ENCODE measurements at places on chromosomes 2 and 18.

GRCh38 chr2:239711911-239712570, 311.2 kb upstream of the HDAC4 start:
- DNase-seq = no peak
- H3K36me3 ChIP-seq = no peaks in the 10 kb centered on the region
- H3K27me3 ChIP-seq = no peaks in the 10 kb centered on the region
- no peak overlapping the region for H3K27ac ChIP-seq

- no peaks in the 10 kb centered on the region for H3K27me3 ChIP-seq
- H3K27ac ChIP-seq = no peak overlapping the region
- no peaks in the 10 kb centered on the region for H3K36me3 ChIP-seq
These were observed 108.5 kb downstream of the STK39 start for GRCh38 chr2:168138901-168139300.

- no peaks in the 10 kb centered on the region for H3K4me1 ChIP-seq
- no peaks in the 10 kb centered on the region for H3K36me3 ChIP-seq
- DNase-seq = no peak
- H3K27me3 ChIP-seq = no peaks in the 10 kb centered on the region
- H3K4me3 ChIP-seq = no peak overlapping the region
- no peak overlapping the region for H3K27ac ChIP-seq
These were observed 536.9 kb downstream of the TMX3 start for GRCh38 chr18:68177807-68178702.

GRCh38 chr18:378079-378478, 110.2 kb upstream of the THOC1 start:
- no peaks in the 10 kb centered on the region for H3K27me3 ChIP-seq
- H3K36me3 ChIP-seq = no peaks in the 10 kb centered on the region
- H3K4me1 ChIP-seq = no peaks in the 10 kb centered on the region
- DNase-seq = no peak

- no peak overlapping the region for H3K27ac ChIP-seq
- H3K4me3 ChIP-seq = no peak overlapping the region
- DNase-seq = no peak
These were observed 177.9 kb upstream of the ARL4C start for GRCh38 chr2:234674781-234675201.

- no peak for DNase-seq
- no peaks in the 10 kb centered on the region for H3K27me3 ChIP-seq
- no peaks in the 10 kb centered on the region for H3K36me3 ChIP-seq
These were observed 94.1 kb downstream of the FAM161A start for GRCh38 chr2:61759718-61760117.

- H3K27ac ChIP-seq = no peak overlapping the region
- no peak overlapping the region for H3K4me3 ChIP-seq
- H3K36me3 ChIP-seq = no peaks in the 10 kb centered on the region
- no peaks in the 10 kb centered on the region for H3K27me3 ChIP-seq
- DNase-seq = no peak
These were observed 112.9 kb downstream of the CSRNP3 start for GRCh38 chr2:165582409-165582808.

- no peaks in the 10 kb centered on the region for H3K36me3 ChIP-seq
- no peaks in the 10 kb centered on the region for H3K27me3 ChIP-seq
- H3K27ac ChIP-seq = no peak overlapping the region
- no peak overlapping the region for H3K4me3 ChIP-seq
- no peak for DNase-seq
- no peaks in the 10 kb centered on the region for H3K4me1 ChIP-seq
These were observed 668.5 kb downstream of the TSN start for GRCh38 chr2:122423934-122424333.

GRCh38 chr2:180705551-180705950, 274.9 kb upstream of the UBE2E3 start:
- no peaks in the 10 kb centered on the region for H3K27me3 ChIP-seq
- DNase-seq = no peak
- no peaks in the 10 kb centered on the region for H3K36me3 ChIP-seq
- H3K4me3 ChIP-seq = no peak overlapping the region

DNA sequence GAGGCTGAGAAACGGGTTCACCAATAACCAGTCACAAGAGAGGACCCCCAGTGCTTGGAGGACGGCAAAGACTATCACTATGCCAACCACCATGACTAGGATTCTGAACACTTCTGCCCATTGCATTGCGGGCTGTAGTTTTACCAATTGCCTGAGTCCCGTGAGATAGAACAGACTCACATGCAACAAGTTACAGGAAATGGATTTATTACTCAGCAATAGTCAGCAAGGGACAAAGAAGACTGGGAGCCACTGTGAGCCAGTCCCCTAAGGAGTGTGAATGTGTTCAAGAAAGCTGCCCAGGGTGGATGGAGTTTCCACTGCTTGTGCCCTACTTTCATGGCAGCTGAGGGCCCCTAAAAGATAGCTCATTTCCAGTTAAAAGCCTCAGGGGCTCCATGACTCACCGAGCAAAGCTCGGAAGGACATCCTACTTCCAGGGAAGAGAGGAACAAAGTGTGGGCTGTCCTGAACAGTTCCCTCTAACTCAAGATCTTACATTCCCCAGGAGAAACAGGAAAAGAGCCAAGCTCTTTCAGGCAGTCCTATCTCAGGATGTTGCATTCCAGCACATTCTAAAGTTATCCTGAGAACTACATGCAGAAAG, 54.4 kb downstream of the SLC4A3 start:
- no peak for DNase-seq
- no peaks in the 10 kb centered on the region for H3K27me3 ChIP-seq
- H3K4me3 ChIP-seq = no peak overlapping the region
- H3K36me3 ChIP-seq = no peaks in the 10 kb centered on the region
- no peak overlapping the region for H3K27ac ChIP-seq

DNA sequence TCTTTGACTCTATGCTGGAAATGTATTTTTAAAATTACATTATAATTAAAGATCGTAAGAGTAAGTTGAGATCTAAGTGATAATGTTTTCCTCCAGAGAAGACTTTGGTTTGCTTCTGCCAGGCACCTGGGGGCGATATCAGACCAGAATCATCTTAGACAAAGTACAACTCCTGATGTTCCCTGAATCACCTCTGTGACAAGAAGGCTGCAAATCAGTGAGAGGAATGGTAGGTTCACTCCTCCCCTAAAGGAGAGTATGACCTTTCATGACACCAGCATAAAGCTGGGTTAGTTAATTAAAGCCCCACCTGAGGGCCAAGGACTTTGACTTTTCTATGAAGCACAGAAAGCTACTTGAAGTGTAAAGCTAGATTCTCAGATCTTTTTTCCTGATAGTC, 114.4 kb upstream of the DTNA start:
- H3K27me3 ChIP-seq = no peaks in the 10 kb centered on the region
- H3K36me3 ChIP-seq = no peaks in the 10 kb centered on the region
- H3K4me3 ChIP-seq = no peak overlapping the region
- H3K27ac ChIP-seq = no peak overlapping the region

DNA sequence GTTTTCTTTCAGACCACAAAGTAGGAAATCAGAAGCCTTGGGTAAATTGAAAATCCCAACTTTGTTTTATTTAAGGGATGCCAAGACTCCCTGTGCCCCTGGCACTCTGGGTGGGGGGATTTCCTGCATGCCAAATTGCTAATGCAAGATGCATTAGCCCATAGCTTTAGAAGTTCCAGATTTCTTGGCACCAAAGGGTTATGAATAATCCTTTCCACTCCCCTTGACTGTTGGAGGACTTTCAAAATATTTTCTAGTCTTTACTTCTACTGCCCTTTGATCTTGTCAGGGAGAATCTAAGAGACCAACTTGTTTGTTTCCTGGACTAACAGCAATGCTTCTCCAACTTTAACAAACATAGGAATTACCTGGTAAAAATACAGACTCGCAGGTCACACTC, 81.8 kb upstream of the TGIF1 start:
- H3K27me3 ChIP-seq = no peaks in the 10 kb centered on the region
- H3K4me1 ChIP-seq = no peaks in the 10 kb centered on the region
- no peak for DNase-seq
- H3K27ac ChIP-seq = no peak overlapping the region

- no peak overlapping the region for H3K27ac ChIP-seq
- no peak for DNase-seq
- no peaks in the 10 kb centered on the region for H3K4me1 ChIP-seq
- no peaks in the 10 kb centered on the region for H3K36me3 ChIP-seq
These were observed 1768.2 kb downstream of the SUCLG1 start for GRCh38 chr2:82690757-82691411.

DNA sequence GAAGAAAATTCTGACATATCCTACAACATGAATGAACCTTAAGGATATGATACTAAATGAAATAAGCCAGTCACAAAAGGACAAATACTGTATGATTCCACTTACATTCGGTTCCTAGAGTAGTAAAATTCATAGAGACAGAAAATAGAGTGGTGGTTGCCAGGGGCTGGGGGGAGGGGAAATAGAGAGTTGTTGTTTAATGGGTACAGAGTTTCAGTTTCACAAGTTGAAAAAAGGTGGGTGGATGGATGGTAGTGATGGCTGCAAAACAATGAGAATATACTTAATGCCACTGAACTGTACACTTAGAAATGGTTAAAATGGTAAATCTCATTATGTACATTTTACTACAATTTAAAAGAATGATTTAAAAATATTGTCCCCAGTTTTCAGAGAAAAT, 53.3 kb upstream of the NFU1 start:
- H3K27me3 ChIP-seq = no peaks in the 10 kb centered on the region
- H3K27ac ChIP-seq = no peak overlapping the region
- no peaks in the 10 kb centered on the region for H3K4me1 ChIP-seq
- H3K4me3 ChIP-seq = no peak overlapping the region
- DNase-seq = no peak

GRCh38 chr18:28781616-28782362, 604.9 kb upstream of the CDH2 start:
- no peak for DNase-seq
- no peaks in the 10 kb centered on the region for H3K27me3 ChIP-seq
- no peaks in the 10 kb centered on the region for H3K36me3 ChIP-seq
- H3K27ac ChIP-seq = no peak overlapping the region
- H3K4me1 ChIP-seq = no peaks in the 10 kb centered on the region

GRCh38 chr2:223744580-223744979, 92.8 kb downstream of the AP1S3 start:
- no peak overlapping the region for H3K4me3 ChIP-seq
- DNase-seq = no peak
- no peaks in the 10 kb centered on the region for H3K27me3 ChIP-seq
- H3K27ac ChIP-seq = no peak overlapping the region
- H3K36me3 ChIP-seq = no peaks in the 10 kb centered on the region
- no peaks in the 10 kb centered on the region for H3K4me1 ChIP-seq

GRCh38 chr2:64681479-64681967, 27.8 kb upstream of the SERTAD2 start:
- no peak for DNase-seq
- no peak overlapping the region for H3K4me3 ChIP-seq
- no peaks in the 10 kb centered on the region for H3K36me3 ChIP-seq
- H3K27ac ChIP-seq = no peak overlapping the region
- H3K27me3 ChIP-seq = no peaks in the 10 kb centered on the region

GRCh38 chr2:240151477-240152031, 11.1 kb upstream of the OTOS start:
- no peaks in the 10 kb centered on the region for H3K36me3 ChIP-seq
- no peak overlapping the region for H3K4me3 ChIP-seq
- no peak overlapping the region for H3K27ac ChIP-seq
- no peaks in the 10 kb centered on the region for H3K27me3 ChIP-seq
- peaks cover 3% of the 10 kb centered on the region for H3K4me1 ChIP-seq
- no peak for DNase-seq

DNA sequence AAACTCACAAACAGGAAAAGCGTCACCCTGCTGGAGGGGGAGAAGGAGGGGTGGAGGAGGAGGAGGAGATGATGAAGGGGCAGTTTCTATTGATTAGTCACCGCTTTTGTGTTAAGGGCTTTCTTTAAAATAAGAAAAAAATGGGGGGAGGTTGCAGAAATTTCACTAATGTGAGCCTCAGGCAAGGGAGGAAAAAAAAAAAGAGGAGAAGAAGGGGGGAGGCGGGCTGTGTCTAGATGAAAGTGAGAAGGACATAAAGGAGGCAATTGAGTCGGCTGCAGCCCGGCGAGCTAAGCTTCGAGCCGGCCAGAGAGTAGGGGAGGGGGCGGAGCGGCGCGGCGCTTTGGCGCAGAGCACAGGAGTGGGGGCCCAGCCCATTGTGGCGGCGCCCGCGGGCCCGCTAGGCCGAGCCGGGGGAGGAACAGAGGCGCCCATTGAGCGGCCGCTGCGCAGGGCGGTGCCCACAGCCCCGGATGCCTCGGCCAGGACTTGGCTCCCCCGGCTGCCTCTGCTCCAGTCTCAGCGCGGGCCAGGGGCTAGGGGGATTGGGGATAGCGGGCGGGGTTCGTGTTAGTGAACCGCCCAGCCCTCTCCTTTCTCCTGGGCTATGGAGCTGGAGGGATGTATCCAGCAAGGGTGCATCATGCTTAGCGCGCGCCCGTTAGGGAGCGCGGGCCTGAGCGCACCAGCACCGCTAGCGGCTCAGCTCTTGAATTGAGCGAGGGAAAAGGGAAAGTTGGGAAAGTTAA, 7.9 kb downstream of the PAX3 start:
- peaks cover 70% of the 10 kb centered on the region for H3K27me3 ChIP-seq
- DNase-seq = no peak
- no peaks in the 10 kb centered on the region for H3K4me1 ChIP-seq
- H3K4me3 ChIP-seq = peak overlapping the region; percentile 1
- H3K27ac ChIP-seq = no peak overlapping the region

GRCh38 chr2:240655931-240656886, 26.5 kb downstream of the AQP12B start:
- H3K36me3 ChIP-seq = no peaks in the 10 kb centered on the region
- no peak overlapping the region for H3K27ac ChIP-seq

- H3K27me3 ChIP-seq = no peaks in the 10 kb centered on the region
- no peak overlapping the region for H3K4me3 ChIP-seq
- no peak for DNase-seq
These were observed 58.7 kb downstream of the SLC40A1 start for GRCh38 chr2:189521699-189522434.

- H3K4me1 ChIP-seq = peaks cover 2% of the 10 kb centered on the region
- no peak overlapping the region for H3K27ac ChIP-seq
- no peak for DNase-seq
- peaks cover 7% of the 10 kb centered on the region for H3K36me3 ChIP-seq
- H3K27me3 ChIP-seq = no peaks in the 10 kb centered on the region
These were observed 164.6 kb downstream of the GULP1 start for GRCh38 chr2:188456114-188456909.

- no peaks in the 10 kb centered on the region for H3K27me3 ChIP-seq
- H3K36me3 ChIP-seq = no peaks in the 10 kb centered on the region
- no peak overlapping the region for H3K27ac ChIP-seq
These were observed 350.4 kb downstream of the TSN start for GRCh38 chr2:122105877-122106206.

- no peaks in the 10 kb centered on the region for H3K27me3 ChIP-seq
- H3K4me3 ChIP-seq = peak within 1 kb of the TSS; percentile 2
- peak; percentile 61 for DNase-seq
- no peaks in the 10 kb centered on the region for H3K36me3 ChIP-seq
- no peaks in the 10 kb centered on the region for H3K4me1 ChIP-seq
These were observed at the start of gene SYT4 for GRCh38 chr18:43277164-43277600. SYT4 (minus strand) TSS chr18:43277490; CDS start chr18:43277281, 209 bp downstream.

DNA sequence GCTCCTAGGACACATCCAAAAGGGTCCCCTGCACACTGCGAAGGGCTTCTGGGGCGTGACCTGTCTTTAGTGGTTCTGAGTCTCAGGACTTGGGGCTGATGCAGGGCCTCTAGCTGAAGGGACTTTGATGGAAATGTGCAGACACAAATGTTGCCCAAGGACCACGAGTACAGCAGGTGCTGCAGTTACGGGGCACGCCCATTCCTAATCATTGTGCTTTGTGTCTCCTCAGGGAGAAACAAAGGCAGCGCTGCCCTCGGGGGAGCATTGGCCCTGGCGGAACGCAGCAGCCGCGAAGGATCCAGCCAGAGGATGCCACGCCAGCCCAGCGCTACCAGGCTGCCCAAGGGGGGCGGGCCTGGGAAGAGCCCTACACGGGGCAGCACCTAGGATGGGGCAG, 8.0 kb downstream of the TUBA3E start:
- H3K4me1 ChIP-seq = no peaks in the 10 kb centered on the region
- no peaks in the 10 kb centered on the region for H3K27me3 ChIP-seq
- no peak overlapping the region for H3K27ac ChIP-seq

Data from iPS DF 6.9 (cell line).